ENCODE measurements at places on chromosomes 7 and 10.

DNA sequence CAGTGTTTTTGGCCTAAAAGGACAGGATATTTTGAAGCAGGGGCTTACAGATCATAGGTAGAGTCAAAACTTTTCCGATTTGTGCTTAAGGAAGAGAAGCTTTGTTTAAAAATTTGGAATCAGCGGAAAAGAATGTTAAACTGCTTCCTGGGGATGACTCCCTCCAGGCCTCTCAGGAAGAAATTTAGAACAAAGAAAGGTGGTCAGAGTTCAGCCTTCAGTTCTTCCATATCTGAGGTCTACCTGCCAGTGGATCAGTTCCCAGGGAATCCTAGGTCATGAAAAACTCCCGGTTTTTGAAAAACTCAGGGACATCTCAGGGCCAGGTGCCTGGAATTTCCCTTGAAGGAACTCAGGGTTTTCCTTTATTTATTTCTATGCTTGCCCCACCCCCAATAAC is 100.3 kb downstream of the MCU start:
- no peak for DNase-seq

DNA sequence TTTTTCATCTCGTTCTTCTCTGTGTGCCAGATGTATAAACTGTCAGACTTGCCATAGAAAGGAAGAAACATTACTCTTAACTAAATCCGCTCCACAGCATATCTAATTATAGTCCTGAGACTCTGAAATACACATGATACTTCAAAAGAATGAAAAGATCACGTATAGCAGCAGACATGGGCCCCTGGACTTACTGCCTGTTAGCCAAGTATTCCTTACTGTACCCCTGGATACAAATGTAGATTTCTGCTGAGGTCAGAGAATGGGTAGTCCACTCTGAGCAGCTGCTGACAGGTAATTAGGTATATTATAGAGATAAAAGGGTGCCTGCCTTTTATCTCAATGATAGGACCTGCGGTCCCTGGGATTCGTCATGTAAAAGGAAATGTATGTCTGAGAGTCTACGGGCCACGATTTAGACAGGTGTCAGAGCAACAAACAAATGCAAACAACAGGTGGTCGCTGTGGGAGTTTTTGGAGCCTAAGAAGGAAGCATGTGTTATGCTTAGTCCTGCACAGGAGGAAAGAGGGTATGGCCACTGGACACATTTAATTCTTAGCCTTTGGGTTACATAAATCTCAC is 69.4 kb downstream of the VOPP1 start:
- peak; percentile 91 for DNase-seq

DNA sequence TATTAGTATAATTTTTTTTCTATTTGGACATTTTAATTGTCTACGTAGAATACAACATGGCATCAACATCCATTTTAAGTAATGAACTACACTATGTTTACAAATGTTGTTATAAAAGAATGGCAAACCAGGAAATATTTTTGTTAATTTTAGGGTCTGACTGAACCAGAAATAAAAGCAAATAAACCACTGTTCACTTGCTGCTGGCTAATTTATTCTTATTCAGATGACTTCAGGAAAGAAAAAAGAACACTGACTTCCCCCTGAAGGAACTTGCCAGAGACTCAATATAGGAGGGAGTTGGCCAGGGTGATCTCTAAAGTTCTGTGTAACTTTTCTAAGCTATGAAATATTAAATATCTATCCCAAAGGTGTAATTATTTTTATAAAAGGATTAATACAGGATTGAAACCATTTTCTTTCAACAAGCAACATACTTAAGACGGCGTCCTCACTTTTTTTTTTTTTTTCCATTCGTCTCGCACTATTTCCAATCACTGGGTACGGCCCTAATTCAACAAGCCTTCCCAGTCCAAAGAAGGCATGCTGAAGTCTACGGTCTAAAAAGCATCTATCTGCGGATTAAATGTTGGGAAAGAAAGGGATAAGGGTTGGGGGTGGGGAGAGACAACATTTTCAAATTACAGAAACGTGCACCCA is 1.2 kb downstream of the USP6NL start:
- DNase-seq, result no peak

GRCh38 chr10:88819290-88819689 is 16.8 kb downstream of the LIPM start:
- no peak for DNase-seq

- DNase-seq, result no peak
These were observed 139.7 kb downstream of the TMEM26 start for GRCh38 chr10:61313460-61313859.

GRCh38 chr7:10973942-10974911 is 555 bp downstream of the PHF14 start:
- DNase-seq, result no peak

DNA sequence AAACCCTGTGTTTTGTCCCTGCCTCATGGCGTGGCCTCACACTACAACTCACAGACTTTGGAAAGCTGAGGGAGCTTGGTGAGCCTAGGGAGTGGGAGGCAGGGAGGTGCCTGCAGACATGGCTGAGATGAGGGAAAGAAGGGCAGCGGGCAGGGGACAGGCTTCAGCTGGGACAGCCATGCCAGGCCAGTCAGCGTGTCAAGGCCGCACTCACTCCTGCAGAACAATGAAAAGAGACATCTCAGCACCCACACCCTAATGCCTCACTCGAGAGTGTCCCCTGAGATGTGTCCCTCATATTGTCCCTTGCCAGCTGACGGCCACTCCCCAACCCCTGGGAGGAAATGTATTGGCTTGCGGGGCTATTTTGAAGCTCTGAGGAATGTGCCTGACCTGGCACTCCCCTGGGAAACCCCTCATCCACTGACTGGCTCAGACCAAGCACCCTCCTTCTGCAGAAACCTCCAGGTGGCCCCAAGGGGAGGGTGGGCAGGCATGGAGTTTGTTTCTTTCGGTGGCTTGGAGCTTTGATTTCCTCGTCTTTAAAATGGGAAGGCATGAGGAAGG is 31.6 kb downstream of the SH3PXD2A start:
- no peak for DNase-seq
